Frontal cortex (tissue), 4 donors: ENCODE measurements at places on chromosomes 3 and 15.

DNA sequence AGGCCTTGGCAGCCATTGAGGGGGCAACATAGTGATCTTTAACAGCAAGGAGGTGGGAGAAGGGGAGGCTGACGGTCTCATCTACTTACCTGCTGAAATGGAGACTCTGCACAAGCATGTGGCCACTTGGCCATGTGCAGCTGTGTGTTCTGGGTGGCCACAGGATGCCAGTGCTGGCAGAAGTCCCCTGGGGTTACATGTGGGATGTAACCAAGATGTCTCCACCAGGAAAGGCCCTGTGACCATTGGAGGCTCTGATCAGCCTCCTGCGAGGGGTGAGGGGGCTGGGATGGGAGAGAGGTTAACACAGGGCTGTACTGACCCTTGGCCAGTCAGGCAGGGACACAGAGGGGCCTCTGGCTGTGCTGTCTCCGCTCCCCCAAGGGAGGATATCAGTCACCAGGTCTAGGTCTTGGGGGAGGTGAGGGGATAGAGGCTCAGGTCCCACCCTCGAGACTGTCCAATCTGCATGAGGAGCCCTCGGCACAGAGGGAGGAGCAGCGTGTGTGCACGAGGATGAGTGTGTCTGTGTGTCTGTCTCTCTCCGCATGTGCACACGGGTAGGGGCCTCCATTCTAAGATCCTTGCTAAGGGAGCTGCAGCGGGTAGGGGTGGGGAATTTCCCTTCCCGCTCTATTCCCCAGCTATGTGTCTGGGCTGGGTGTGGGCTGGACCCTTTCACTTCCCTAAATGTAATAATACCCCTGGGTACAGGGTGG, 19.5 kb downstream of the PRKCD start:
- no peak for DNase-seq

DNA sequence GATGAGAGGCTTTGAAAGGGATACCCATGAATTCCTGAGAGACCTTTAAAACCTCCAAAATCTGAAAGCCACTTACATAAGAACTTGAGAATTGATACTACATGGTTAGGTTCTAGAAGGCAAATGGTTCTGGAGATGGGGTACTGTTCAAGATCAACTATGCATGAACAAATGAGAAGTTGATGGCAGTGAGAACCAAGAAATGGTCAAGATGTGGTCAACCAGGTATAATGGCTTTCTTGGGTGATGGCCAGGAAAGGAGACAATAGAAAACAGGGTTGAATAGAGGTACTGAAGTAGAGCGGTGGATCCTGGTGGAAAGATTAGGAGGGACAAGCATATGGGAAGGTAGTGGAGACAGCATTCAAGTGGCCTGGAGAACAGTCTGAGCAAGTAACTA, 200.4 kb downstream of the RBMS3 start:
- no peak for DNase-seq

DNA sequence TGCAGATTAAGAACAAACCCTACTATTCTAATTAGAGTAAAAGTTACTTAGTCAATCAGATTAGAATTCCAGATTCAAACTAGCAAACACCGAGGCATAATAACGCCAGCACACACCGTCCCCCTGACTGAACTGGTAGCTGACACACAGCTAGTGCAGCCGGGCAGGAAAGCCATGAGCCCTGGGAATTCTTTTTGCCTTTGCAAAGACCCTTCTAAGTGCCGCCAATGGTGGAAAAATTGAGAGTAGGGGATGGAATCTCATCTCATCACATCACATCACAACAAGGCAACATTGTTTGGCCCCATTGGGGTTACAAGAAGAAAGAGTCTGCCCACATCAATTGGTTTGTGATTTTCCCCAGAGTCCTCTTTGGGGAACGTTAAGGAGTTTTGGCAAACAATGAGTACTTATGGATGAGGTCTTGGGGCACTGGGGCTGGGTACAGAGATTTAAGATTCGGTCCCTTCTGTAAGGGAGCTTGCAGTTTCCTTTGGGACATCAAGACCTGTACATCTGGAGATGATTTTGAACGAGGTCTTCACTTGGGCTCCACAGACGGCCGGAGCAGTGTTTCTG, 120.4 kb upstream of the MEF2A start:
- DNase-seq = no peak

GRCh38 chr3:135694142-135694541, 271.4 kb upstream of the PPP2R3A start:
- DNase-seq = no peak

DNA sequence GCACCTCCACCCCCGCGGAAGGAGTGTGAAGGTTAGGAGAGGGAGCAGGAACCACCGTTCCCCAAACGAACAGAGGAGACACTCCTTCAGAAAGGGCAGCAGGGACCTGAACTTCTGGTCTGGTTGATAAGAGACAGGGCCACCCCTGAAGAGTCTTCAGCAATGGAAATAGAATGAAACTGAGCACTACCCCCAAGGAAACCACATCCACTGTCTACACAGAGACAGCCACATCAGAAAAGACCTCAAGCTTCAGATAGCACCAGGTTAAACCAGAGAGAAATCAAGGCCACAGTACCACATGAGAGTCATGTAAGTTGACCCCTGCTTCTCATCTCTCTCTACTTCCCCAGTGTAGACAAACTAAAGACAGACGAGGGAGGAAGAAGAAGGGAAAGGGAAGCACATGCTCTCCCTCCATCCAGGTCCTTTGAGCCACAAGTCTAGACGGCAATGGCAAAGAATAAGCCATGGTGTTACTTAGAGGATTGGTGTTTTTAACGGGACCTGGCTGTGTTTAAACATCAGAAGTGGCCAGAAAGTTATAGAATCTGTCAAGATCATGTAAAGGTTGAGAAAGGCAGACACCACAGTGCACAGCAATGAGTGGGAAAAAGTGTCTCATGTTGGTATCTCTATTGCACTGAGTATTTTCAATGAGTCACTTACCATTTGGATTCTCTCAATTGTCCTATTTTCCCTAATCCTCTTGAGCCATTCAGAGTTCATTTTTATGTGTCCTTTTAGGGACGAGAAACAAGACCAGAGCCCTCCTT, 31.4 kb upstream of the CTNNB1 start:
- no peak for DNase-seq

DNA sequence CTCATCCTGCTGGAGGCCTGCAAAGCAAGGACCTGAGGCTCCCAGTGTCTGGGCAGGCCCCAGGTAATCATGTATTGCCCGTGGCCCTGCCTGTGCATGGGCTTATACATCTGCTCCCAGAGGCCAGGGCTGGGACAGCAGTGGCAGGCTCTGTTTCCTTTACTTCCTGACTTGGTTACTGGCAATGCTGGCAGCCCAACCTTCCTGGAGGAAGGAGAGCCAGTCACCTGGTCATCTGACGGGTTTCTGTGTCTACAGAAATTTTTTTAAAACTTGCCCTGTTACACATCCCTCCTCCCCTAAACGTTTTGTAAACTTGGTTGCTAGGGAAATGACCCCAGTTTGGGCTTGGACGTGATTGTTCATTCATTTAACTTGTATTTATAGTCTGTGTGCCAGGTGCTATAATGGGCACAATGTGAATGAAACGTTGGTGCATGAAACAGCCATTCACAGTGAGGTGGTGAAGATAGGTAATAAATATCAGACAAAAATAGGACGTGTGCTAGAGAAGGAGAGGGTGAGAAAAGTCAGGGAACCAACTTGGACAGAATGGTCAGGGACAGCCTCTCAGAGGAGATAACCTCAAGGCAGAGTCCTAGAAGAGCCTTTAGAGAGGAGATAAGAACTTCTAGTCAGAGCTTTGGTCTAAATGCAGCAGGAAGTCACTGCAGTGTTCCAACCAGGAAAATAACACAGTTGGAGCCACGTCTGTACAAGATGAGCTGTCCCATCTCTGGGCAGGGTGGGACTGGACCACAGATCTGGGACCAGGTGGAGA, 14.1 kb downstream of the TEX264 start:
- no peak for DNase-seq

DNA sequence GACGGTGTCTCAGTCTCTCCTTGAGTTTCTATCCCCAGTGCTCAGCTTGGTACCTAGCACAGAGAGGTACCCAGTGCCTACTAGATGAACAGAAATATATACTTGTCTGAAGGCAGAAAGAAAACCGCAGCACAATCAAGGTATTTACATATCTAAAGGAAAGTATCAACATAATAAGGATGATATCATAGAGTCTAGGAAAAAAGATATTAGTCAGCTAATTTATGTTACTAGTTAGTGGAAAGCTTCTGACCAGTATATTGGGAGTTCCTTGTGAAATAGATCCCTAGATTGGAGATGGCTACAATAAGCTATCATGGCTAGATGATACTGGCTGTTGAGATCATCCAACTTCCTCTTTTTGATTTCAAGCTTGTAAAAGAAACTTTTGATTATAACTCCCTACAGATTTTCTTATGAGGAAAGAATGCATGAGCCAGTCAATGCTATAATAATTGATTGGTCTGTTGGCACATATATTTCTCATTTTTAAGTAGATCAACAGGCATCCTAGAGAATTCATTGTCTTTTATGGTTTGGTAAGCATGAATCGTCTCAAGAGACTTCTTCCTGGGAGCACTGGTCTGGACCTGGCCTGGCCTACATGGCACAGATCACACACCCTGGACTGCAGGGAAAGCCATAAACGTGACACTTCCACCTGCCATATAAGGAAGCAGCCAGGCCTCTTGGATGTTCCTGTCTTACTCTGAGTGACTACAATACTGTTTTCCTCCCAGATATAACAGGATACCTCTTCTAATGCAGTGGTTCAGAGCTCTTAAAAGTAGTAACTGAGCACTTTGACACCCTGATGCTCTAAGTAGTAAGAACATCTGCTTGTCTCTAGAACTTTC, 60.7 kb downstream of the IMPG2 start:
- DNase-seq = no peak

DNA sequence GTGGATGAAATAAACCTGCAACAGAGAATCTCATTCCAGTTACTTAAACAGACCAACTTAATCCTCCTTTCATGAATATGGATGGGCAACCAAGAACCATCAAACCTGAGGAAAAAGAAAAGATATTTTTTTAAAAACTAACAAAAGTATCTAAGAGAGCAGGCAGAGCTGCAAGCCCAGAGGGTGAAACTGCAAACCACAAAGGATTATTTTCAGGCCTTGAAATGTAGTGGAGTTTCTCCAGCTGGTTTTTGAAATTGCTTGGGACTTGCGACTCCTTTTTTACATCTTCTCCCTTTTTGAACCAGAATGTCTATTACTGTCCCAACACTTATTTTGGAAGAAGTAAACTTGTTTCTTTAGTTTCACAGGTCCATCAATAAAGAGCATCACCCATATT, 87.4 kb downstream of the STAG1 start:
- DNase-seq = no peak

DNA sequence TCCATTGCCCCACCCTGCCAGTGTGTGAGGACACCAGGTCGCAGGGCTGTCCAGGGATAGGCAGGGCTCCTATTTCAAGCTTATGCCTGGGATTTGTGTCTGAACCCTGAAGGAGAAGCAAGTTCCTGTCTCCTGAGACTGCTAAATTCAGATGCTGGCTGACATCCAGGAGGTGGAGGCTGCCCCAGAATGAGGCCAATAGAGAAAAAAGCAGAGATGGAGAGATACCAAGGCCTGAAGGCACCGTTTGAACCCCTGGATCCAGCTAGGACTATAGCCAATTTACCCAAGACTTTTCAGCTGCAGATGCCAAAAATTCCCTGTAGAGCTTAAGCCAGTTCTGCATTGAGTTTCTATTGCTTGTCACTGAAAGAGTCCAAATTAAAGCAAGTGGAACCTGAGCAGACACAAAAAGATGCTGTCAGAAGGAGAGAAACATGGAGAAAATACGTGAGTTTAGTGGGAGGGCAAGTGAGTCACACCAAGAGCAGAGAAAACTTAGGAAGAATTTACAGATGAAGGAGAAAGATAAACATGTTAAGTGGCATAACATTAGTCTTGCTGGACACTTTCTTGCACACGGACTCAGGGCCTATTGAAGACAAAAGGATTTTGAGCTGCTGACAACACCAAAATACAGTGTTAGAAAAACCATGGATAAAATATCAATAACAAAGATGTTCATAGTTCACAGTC, 148.6 kb downstream of the CNTN3 start:
- peak; percentile 1 for DNase-seq

- peak; percentile 48 for DNase-seq
Measured at GRCh38 chr15:67066041-67066958, 898 bp downstream of the SMAD3 start.

GRCh38 chr3:105762749-105763658, 105.8 kb downstream of the CBLB start:
- no peak for DNase-seq
